ENCODE measurements at places on chromosomes 7 and 10.

GRCh38 chr7:81333536-81333935 is 414.7 kb upstream of the SEMA3C start:
- no peak for DNase-seq
- no peaks in the 10 kb centered on the region for H3K27me3 ChIP-seq
- no peak overlapping the region for H3K27ac ChIP-seq
- no peak overlapping the region for H3K4me3 ChIP-seq
- no peaks in the 10 kb centered on the region for H3K36me3 ChIP-seq

- no peaks in the 10 kb centered on the region for H3K36me3 ChIP-seq
- peak overlapping the region; percentile 38 for H3K4me3 ChIP-seq
- H3K4me1 ChIP-seq, result peaks cover 34% of the 10 kb centered on the region
- H3K27ac ChIP-seq, result peak overlapping the region; percentile 32
- peak; percentile 85 for DNase-seq
- H3K27me3 ChIP-seq, result no peaks in the 10 kb centered on the region
These were observed 131.4 kb downstream of the PRPF18 start for GRCh38 chr10:13717936-13718772.

DNA sequence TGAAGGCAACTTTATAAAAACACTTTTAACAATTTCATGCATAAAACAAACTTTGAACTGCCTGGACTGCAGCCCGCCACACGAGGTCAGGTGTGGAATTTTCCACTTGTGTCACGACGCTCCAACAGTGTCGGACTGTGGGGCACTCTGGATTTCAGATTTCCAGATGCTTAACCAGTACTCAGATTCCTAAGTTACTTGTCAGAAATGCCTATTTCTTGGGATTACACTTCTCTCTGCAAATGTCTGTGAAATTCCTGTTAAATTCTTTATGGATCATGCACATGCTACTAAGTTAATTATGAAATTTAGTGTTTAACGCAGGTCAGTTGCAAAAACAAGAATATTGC is 473 bp upstream of the GPER1 start:
- no peaks in the 10 kb centered on the region for H3K36me3 ChIP-seq
- peak overlapping the region; percentile 49 for H3K4me3 ChIP-seq
- peaks cover 23% of the 10 kb centered on the region for H3K4me1 ChIP-seq
- H3K27ac ChIP-seq, result peak overlapping the region; percentile 14

DNA sequence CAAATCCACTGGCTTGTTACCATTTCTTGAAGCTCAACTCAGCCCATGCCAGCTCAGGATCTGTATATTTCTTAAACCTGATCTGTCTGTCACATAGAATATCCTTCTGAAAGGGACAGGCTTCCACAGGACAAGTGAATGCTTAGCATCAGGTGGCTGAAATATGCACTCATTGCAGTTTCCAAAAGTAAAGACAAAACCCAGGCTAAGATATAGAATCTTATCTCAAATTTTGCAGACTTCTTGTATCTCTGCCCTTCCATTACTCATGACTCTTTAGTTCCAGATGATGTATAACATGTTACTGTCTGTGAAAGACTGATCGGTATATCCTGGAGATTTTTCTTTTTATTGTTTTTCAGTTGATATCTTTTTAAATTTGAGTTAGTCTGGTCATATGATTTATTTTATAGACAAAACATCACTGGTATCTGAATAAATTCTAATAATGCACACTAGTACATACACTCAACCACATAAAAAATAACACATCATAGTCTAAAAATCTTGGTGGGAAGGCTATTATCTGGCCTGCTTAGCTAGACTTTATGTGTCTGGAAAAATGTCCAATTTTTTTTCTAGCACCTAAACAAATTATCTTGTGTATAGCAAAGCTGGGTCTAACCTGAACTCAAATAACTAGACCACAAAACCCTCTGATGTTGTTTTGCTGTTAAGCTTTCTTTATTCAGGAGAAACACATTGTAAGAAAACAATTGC is 182.6 kb downstream of the ADAM12 start:
- no peaks in the 10 kb centered on the region for H3K4me1 ChIP-seq
- no peak for DNase-seq
- H3K27ac ChIP-seq, result no peak overlapping the region
- H3K36me3 ChIP-seq, result no peaks in the 10 kb centered on the region
- H3K27me3 ChIP-seq, result no peaks in the 10 kb centered on the region

- H3K4me1 ChIP-seq, result peaks cover 19% of the 10 kb centered on the region
- H3K27me3 ChIP-seq, result peaks cover 69% of the 10 kb centered on the region
- no peaks in the 10 kb centered on the region for H3K36me3 ChIP-seq
- no peak for DNase-seq
These were observed 75.1 kb upstream of the LEP start for GRCh38 chr7:128165927-128166420.

DNA sequence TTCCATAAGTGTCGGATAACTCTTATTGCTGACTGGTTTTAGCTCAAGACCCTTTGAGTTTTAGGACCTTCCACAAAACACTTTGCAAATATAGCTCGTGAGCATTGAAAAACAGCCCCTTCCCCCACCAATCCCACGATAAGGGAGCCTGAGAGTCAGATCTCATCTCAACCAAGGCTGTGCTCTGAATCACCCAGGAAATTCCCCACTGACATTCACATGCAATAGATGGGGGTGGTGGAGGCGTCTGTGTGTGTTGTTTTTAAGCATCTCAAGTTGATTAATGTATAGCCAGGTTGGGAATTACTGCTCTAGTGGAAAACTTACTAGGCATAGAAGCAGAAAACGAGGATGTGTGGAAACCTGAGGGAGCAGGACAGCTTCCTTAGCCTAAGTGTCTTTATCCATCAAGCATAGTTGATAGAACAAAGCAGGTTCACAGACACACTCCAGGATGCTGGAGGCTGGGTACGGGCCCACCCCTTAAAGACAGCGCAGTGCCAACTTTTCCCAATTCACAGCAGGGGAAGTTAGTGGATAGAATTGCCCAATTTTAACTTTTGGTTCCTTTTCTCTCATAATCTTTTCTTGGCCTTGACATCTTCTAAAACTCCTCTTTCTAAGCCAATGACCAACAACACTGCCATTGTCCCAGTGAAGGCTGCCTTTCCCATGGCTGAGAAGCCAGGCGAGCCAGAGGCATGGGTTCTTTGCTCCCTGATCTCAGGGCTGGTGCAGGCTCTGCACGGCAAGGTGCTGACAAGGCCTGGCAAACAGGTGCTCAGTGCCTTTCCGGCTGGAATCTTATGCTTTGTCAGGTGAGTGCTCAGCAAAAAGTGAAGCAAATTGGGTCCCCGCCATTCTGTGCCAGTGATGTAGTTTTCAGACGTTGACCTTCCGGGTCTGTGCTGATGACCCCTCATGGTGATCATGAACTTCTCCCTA is 98.5 kb upstream of the INSIG1 start:
- no peaks in the 10 kb centered on the region for H3K36me3 ChIP-seq
- H3K27ac ChIP-seq, result no peak overlapping the region
- no peaks in the 10 kb centered on the region for H3K27me3 ChIP-seq
- DNase-seq, result no peak
- no peaks in the 10 kb centered on the region for H3K4me1 ChIP-seq
- H3K4me3 ChIP-seq, result no peak overlapping the region

- H3K4me3 ChIP-seq, result no peak overlapping the region
- H3K4me1 ChIP-seq, result peaks cover 5% of the 10 kb centered on the region
These were observed 145.5 kb upstream of the CELF2 start for GRCh38 chr10:10872035-10872673.

DNA sequence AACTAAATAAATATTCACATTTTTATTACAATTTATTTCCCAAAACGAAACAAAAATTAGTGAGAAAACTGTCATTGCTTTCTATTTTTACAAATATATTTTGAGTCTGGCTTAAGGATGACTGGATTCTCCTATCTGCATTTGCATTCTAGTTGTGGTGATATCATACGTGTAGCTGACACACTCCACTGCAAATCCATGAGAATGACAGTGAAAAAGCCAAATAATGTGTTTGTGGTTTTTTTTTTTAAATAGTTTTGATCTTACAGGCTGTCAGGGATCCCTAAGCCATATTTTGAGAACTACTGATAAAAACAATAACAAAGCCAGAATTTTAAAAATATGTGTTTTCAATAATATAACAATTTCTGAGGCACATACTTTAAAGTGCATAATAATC is 5.8 kb upstream of the STAMBPL1 start:
- H3K4me3 ChIP-seq, result no peak overlapping the region
- H3K27me3 ChIP-seq, result peaks cover 3% of the 10 kb centered on the region
- no peak overlapping the region for H3K27ac ChIP-seq
- H3K36me3 ChIP-seq, result no peaks in the 10 kb centered on the region
- no peak for DNase-seq
- H3K4me1 ChIP-seq, result no peaks in the 10 kb centered on the region

GRCh38 chr7:10939237-10939910 is 34.3 kb upstream of the PHF14 start:
- peaks cover 31% of the 10 kb centered on the region for H3K36me3 ChIP-seq
- H3K27me3 ChIP-seq, result no peaks in the 10 kb centered on the region
- peaks cover 18% of the 10 kb centered on the region for H3K4me1 ChIP-seq
- H3K4me3 ChIP-seq, result peak overlapping the region; percentile 88

GRCh38 chr10:49735848-49736563 is 26.1 kb downstream of the OGDHL start:
- H3K27me3 ChIP-seq, result no peaks in the 10 kb centered on the region
- no peaks in the 10 kb centered on the region for H3K36me3 ChIP-seq
- H3K4me1 ChIP-seq, result no peaks in the 10 kb centered on the region
- no peak for DNase-seq
- H3K27ac ChIP-seq, result no peak overlapping the region

- no peaks in the 10 kb centered on the region for H3K36me3 ChIP-seq
- H3K27ac ChIP-seq, result no peak overlapping the region
- no peak overlapping the region for H3K4me3 ChIP-seq
- H3K27me3 ChIP-seq, result no peaks in the 10 kb centered on the region
- no peaks in the 10 kb centered on the region for H3K4me1 ChIP-seq
These were observed 64.3 kb upstream of the BMPER start for GRCh38 chr7:33841031-33841430.

GRCh38 chr10:6778992-6779701 is 199.1 kb upstream of the PRKCQ start:
- no peak for DNase-seq
- H3K27ac ChIP-seq, result no peak overlapping the region
- no peak overlapping the region for H3K4me3 ChIP-seq
- H3K36me3 ChIP-seq, result no peaks in the 10 kb centered on the region
- no peaks in the 10 kb centered on the region for H3K4me1 ChIP-seq

- H3K4me3 ChIP-seq, result no peak overlapping the region
- peaks cover 25% of the 10 kb centered on the region for H3K4me1 ChIP-seq
- H3K27ac ChIP-seq, result peak overlapping the region; percentile 81
These were observed 16.6 kb upstream of the GTPBP4 start for GRCh38 chr10:971613-972012.

DNA sequence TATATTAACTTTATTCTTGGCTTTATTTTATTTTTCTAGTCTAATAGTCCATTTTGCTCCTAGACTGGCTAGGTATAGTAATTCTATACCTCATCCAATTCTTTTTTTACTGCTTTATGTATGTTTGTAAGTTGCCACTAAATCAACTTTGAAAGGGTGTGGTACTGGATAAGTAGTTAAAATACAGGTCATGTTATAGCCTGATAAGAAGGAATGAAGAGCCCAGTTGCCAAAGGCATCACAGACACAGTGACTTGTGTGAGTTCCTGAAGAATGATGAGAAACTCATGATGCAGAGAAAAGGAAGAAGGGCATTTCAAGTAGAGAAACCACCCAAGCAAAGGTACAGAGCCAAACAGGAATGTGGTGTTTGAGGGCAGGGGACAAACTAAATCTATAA is 27.3 kb downstream of the NAPEPLD start:
- no peaks in the 10 kb centered on the region for H3K4me1 ChIP-seq
- no peaks in the 10 kb centered on the region for H3K27me3 ChIP-seq
- no peak for DNase-seq
- H3K36me3 ChIP-seq, result peaks cover 29% of the 10 kb centered on the region
- no peak overlapping the region for H3K27ac ChIP-seq
